ENCODE measurements at places on chromosomes 4 and X.

DNA sequence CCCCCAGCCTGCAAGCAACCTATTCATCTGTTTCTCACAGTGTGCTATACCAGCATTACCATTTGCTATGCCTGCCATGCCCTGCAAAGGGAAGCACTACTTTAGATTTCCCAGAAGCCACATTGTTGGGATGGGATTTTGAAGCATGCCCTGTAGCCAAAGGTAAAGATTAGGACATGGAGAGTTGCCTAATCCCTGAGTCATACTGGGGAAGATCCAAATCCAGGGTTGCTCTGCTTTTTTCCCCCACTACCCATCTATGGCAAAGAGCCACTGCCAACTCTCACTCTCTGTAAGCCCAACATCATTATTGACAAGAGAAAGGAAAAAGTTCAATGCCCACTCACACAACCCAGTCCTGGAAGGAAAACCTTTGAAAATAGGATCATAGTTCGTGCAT is 36.7 kb upstream of the TMEM164 start:
- no peak for DNase-seq

GRCh38 chr4:107834241-107834794 is 9.6 kb downstream of the SGMS2 start:
- DNase-seq, result no peak

GRCh38 chr4:17930256-17930655 is 91.3 kb downstream of the LCORL start:
- DNase-seq, result no peak

DNA sequence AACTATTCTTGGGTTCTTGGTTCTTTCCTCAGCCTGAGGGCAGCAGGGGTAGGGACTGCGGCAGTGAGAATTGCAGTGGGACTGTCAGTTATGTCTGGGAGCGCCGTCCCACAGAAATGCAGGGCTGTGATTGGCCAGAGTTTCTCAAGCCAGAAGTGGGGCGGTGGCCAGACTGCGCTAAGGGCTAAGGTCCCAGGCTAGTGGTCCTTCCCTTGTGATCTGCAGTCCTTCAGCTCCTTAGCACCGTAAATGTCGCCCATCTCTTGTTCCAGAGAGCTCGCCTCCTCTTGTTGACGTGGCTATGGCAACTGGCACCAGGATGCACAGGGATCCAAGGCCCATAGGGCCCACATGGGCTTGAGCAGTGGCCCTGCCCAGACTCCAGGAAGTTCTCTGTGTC is 223.5 kb downstream of the GRIA2 start:
- DNase-seq, result no peak

DNA sequence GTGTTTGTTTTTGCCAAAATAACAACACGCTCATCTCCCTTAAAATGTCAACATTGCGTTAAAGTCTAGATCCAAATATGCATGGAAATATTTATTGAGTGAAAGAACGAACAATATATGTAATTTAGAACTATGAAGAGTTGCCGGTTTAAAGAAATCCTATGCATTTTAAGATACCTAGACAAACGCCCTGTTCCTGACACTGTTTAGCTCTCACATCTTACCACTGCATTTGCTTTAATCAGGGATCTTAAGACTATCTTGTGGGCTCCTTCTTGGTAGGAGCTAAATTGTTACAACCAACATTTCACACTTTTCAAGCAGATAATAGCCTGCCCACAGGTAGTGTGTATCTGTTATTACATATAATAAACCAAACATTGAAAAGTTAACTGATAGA is 96.6 kb upstream of the RPS6KA3 start:
- DNase-seq, result no peak

DNA sequence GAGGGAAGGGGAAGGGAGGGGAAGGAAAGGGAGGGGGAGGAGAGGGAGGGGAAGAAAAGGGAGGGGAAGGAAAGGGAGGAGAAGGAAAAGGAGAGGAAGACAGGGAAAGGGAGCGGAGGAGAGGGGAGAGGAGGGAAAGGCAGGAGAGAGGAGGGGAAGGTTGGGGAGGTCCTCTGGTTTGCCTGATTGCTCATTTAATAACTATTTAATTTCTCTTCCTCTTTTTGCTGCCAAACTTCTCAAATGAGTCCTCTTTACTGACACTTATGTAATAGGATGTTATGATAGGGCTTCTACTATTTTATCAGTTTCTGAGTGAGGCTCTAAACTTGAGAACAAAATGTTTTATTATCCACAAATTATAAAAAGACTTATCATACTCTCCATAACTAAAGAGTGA is 35.4 kb upstream of the PPA2 start:
- no peak for DNase-seq

GRCh38 chr4:85603437-85604336 is 128.7 kb downstream of the ARHGAP24 start:
- DNase-seq, result no peak

- no peak for DNase-seq
Measured at GRCh38 chrX:28590396-28590795, 3.1 kb downstream of the IL1RAPL1 start.

GRCh38 chrX:47749185-47749967 is 87.3 kb upstream of the ZNF81 start:
- DNase-seq, result no peak

DNA sequence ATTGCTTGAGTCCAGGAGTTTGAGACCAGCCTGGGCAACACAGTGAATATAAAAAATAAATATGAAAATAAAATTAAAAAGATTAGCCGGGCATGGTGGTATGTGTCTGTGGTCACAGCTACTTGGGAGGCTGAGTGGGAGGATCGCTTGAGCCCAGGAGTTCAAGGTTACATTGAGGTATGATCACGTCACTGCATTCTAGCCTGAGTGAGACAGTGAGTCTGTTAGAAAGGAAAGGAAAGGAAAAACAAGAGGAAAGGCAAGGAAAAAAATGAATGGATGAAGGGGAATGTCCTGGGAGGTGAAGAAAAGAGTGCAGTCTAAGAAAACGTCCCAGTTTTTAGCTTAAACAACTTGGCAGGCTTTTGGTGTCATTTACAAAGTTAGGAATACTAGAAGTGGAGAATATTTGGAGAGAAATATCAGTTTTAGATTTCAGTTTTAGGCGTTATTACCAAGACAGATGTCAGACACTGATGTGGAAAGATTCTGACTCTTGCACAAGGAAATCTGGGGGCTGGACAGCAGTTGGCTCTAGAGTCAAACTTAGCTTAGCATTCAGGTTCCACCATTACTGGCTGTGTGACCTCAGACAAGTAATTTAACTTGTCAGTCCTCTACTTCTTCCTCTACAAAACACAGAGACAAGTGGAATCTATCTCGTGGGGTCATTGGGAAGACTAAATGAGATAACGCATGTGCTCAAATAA is 139.0 kb downstream of the TSPAN5 start:
- DNase-seq, result no peak

GRCh38 chr4:154390324-154390723 is 101.3 kb downstream of the DCHS2 start:
- DNase-seq, result no peak

GRCh38 chr4:38283724-38284123 is 323.5 kb downstream of the PTTG2 start:
- no peak for DNase-seq

DNA sequence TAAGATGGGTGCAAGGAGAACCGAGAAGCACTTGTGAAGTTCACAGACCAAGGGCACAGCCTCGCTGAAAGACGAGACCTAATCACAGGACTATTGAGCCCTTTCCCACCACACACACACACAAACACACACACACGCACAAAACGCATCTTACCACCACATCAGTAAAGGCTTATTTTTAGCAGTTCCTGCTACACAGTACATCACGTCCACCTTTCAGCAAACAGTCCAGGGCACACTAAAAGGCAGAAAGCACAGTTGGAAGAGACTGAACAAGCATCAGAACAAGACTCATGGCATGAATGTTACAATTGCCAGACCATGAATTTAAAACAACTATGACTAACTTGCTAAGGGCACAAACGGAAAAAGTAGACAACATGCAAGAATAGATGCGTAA is 83.6 kb upstream of the MAPK10 start:
- DNase-seq, result no peak

GRCh38 chr4:27844376-27844775 is 983.7 kb downstream of the STIM2 start:
- no peak for DNase-seq

DNA sequence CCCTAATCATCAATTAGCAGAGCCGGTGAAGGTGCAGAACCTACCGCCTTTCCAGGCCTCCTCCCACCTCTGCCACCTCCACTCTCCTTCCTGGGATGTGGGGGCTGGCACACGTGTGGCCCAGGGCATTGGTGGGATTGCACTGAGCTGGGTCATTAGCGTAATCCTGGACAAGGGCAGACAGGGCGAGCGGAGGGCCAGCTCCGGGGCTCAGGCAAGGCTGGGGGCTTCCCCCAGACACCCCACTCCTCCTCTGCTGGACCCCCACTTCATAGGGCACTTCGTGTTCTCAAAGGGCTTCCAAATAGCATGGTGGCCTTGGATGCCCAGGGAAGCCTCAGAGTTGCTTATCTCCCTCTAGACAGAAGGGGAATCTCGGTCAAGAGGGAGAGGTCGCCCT is 3.3 kb upstream of the OPN1LW start:
- no peak for DNase-seq

GRCh38 chr4:147589586-147589985 is 27.6 kb upstream of the TMEM184C start:
- DNase-seq, result no peak

GRCh38 chr4:149723065-149723464 is 92.6 kb downstream of the IQCM start:
- DNase-seq, result no peak

GRCh38 chr4:1187182-1187581 is 14.8 kb upstream of the SPON2 start:
- no peak for DNase-seq

GRCh38 chrX:152632445-152633097 is 5.1 kb upstream of the GABRQ start:
- DNase-seq, result peak; percentile 47

- DNase-seq, result peak; percentile 76
Measured at GRCh38 chrX:48465336-48465933, 4.6 kb downstream of the SLC38A5 start.

DNA sequence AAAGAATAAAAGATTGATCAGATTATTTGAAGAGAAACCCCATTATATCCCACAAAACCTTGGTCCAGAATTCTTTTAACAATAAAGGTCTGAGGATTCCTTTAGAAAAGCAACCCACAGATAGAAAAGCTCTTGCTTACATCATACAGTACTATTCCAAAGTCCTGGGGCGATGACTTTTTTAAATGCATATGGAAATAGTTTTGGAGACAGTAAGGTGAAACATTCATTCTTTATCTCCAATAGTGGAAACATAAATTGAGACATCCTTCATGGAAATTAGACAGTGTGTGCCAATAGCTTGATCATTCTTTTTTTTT is 85.7 kb upstream of the UCP1 start:
- DNase-seq, result no peak

DNA sequence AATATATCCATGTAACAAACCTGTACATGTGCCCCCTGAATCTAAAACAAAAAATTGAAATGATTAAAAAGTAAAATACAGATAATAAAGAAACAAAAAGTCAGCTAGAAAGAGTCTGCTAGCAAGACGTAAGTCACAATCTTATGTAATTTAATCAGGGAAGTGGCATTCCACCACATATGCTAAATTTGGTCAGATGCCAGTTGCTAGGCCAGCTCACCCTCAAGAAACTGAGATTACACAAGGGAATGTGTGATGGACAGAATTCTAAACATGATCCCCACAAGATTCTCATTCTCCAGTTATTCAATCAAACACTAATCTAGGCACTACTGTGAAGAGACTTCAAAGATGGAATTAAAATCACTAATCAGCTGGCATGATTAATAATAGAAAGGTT is 689.3 kb downstream of the CENPC start:
- no peak for DNase-seq

- peak; percentile 46 for DNase-seq
Measured at GRCh38 chrX:19709812-19710518, 177.4 kb downstream of the SH3KBP1 start.

DNA sequence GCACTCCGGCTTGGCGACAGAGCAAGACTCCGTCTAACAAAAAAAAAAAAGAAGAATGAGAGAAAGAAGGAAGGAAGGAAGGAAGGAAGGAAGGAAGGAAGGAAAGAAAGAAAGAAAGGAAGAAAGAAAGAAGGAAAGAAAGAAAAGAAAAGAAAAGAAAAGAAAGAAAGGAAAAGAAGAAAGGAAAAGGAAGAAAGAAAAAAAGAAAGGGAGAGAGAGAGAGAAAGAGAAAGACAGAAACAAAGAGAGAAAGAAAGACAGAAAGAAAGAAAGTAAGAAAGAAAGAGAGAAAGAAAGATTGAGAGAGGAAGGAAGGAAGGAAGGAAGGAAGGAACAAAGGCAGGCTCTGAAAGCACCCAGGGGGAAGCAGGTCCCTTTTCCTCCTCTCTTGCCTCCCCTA is 336.6 kb upstream of the GATB start:
- DNase-seq, result no peak

GRCh38 chr4:16794816-16795445 is 103.5 kb downstream of the LDB2 start:
- peak; percentile 50 for DNase-seq

DNA sequence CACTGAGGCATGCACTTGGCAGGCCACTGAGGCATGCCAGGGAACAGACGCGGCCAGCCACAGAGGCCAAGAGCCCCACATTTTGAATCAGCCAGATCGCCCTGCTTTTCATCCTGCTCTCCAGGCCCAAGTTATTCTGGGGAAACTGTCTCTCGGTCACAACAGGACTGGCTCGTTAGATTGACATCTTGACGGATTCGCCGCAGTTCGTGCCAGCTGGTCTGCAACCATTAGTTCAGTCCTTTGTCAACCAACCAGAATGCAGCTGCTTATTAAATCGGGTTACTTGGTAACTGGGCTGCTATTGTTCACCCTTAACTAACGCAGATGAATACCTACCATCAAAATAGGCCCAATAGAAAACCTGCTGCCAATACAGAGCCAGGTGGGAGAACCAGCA is 16.7 kb downstream of the CLDN34 start:
- DNase-seq, result no peak

GRCh38 chr4:98284640-98285046 is 23.5 kb downstream of the RAP1GDS1 start:
- no peak for DNase-seq

GRCh38 chr4:120630427-120630826 is 292.1 kb downstream of the PRDM5 start:
- no peak for DNase-seq

- DNase-seq, result no peak
Measured at GRCh38 chr4:13783800-13784411, 156.4 kb upstream of the BOD1L1 start.

DNA sequence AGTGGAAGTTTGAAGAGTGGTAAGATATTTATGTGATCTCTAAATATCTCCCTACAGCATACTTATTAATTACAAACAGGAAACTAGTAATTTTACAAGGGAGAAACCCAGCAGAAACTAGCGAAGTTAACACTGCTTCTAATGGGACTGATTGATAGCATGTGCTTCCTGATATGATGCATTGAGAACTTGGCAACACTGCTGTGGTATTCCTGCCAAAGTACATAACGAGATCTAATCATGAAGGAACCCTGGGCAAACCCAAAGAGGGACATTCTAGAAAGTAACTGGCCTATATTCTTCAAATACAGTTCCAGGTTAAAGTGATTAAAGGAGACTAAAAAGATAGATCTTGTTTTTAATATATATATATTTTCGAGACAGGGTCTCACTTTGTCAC is 4.6 kb upstream of the GPR34 start:
- DNase-seq, result no peak

Data from AG08396 (cell line).